ENCODE measurements at places on chromosomes 7 and 10. TPM values are rescaled to one million over a fixed set of nuclear protein-coding genes. Genes with fewer than 3 reads are reported as not detected.

The PFKFB3 gene
- total RNA-seq, result 124 TPM

The SUN3 gene
- not detected for total RNA-seq

The ATRNL1 gene
- 0.87 TPM for total RNA-seq

The UTF1 gene
- 0.28 TPM for total RNA-seq

DNA sequence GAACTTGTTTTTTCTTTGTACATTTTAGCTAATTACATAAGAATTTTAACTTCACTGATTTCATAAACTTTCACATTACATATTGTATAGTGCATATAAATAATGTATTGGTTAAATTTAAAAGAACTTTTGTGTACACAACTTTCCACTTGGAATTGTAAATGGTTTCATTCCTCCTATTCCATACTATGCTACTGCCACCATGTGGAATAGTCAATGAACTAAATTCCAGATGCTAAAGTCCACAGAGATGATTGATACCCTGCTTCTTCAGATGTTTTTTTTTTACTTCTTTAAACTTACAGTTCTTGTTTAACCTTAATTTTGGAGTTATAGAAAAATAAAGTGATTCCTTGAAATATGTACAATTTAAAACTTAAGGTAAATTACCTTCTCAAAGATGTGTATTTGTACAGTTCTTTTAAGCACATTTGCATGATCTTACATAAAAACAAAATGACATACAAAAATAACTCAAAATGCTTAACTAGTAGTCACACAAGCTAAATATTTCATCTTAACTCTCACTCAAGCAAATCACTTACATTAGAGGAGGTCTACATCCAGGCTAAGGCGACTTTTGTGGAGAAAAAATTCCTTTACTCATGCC, 247.6 kb upstream of the HGF start:
- no peaks in the 10 kb centered on the region for H3K4me1 ChIP-seq
- H3K36me3 ChIP-seq, result no peaks in the 10 kb centered on the region
- H3K27me3 ChIP-seq, result no peaks in the 10 kb centered on the region
- DNase-seq, result no peak
- no peak overlapping the region for H3K4me3 ChIP-seq

- H3K4me3 ChIP-seq, result no peak within 1 kb of the TSS
- DNase-seq, result no peak
- H3K36me3 ChIP-seq, result no peaks in the 10 kb centered on the region
- peaks cover 57% of the 10 kb centered on the region for H3K27me3 ChIP-seq
- H3K4me1 ChIP-seq, result peaks cover 4% of the 10 kb centered on the region
Observed at GRCh38 chr7:97731736-97732564, at the start of gene TAC1. TSS of gene TAC1 (plus strand) at chr7:97732086. CDS start at chr7:97732613, 527 bp downstream.

GRCh38 chr10:60573336-60573735, 183.7 kb upstream of the ANK3 start:
- H3K27ac ChIP-seq, result peak overlapping the region; percentile 85
- DNase-seq, result peak; percentile 16
- H3K4me3 ChIP-seq, result peak overlapping the region; percentile 91
